ENCODE measurements at places on chromosomes 16 and 17.

GRCh38 chr16:86710602-86710950, 132.2 kb downstream of the FOXL1 start:
- no peak for DNase-seq

- no peak for DNase-seq
Observed at GRCh38 chr17:80187515-80187941, 17.7 kb downstream of the CARD14 start.

DNA sequence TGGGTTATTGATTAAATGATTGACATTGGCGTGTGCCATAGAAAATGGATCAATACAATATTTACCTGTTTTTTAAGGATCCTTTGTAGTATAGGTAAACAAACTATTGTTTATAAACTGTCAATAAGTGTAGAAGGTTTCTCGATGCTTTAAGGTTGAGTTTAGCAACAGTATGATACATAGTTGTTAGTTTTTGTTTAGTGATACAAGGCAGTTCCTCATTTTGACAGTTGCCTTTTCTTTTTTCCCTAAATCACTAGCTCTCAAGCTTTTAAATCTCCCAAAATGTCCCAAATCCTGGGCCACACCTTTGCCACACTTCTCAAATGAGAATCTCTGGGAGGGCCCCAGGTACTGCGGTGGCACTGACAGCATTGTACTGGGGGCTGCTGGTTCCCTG, 57.3 kb downstream of the EPN2 start:
- no peak for DNase-seq

- no peak for DNase-seq
Observed at GRCh38 chr17:45171338-45172231, 9.9 kb downstream of the HEXIM2 start.

DNA sequence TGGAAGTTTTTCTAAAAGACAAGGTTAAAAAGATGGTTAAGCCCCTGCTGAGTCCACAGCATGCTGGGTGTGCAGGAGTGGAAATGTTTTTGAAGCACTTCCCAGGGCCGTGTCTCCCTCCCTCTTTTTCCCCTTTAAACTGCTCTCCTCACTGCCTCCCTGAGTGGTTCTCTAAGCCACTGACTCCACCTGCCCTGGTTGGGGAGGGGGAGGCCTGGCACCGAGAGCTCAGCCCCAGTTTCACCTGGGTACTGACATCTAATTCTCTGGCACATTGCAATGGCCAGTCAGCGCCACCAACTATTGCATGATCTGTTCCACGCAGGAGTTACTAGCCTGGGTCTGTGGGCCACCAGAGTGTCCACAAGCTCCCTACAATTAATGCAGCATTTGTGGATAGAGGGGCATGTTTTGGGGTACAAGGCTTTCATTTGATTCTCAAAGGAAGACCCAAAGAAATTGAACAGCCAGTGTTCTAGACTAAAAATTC, 22.7 kb downstream of the MPP3 start:
- no peak for DNase-seq

- no peak for DNase-seq
Observed at GRCh38 chr17:74443516-74444296, 11.8 kb downstream of the GPRC5C start.

DNA sequence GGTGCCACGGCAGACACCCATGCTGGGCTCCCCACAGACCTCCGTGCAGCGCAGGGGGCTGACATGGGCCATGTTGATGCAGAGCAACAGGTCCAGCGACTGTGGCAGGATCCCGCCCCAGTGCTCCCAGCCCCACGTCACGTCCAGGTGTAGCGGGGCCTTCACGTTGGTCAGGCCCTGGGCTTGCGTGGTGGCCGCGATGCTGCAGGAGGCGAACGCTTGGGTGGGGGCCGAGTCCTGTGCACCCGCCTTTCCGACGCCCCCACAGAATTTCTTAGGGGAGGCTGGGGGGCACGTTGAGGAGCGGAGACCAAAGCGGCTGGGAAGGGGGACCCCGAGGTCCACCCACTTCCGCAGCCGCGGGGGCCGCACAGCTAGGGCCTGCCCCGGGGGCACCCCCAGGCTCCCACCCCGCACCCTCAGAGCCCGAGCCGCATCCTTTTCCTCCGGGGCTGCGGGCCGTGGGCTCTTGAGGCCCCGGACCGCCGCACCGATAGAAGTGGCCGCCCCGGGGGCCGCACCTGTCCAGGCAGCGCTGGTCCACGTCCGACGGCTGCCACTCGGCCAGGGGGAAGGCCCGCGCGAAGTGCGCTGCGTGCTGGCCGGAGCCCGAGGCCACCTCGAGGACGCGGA, 416 bp downstream of the METTL26 start:
- peak; percentile 65 for DNase-seq

GRCh38 chr17:76405967-76406647, 21.7 kb downstream of the SPHK1 start:
- peak; percentile 85 for DNase-seq

GRCh38 chr16:68406458-68407152, 41.7 kb downstream of the SMPD3 start:
- DNase-seq: no peak

GRCh38 chr16:19138601-19139000, 24.8 kb downstream of the ITPRIPL2 start:
- DNase-seq: no peak

- no peak for DNase-seq
Observed at GRCh38 chr16:50591800-50592771, 43.9 kb downstream of the NKD1 start.

GRCh38 chr17:43043307-43043706, 18.3 kb downstream of the RND2 start:
- no peak for DNase-seq

GRCh38 chr17:77054936-77055335, 85.8 kb upstream of the SEC14L1 start:
- no peak for DNase-seq

DNA sequence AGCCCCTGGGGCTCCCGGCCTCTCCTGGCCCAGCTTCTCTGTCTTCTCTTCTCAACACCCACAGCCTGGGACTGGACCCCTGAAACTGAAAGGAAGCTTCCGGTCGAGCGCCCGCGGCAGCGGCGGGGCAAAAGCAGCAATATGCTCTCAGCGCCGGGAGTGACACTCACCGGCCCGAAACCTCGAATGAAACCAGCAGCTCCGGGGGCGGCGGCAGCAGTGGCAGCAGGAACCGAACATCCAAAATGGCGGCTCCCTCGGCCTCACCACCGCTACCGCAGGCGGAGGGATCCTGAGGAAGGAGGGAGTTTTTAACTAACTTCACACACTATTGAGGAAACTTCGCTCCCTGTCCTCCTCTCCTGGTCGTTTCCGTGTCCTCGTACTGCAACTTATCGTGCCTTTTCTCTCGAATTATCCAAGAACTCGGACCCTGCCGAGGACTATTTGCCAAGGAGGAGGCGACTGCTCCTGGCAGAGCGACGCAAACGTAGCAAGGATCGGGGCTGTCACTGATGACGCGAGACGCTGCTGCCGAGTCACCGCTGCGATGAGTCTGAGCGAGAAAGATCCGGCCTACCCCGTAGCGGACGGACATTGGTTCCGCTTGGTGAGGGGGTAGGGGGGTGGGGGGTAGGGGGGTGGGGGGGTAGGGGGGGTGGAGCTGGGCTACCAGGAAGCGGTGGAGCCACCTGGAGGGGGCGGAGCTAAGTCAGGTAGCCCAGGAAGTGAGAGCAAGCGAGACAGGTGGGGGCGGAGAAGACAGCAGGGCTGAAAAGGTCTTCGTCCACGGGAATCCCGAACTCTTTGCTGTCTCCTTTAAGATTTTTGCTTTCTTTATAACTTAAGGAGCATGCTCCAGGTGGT, at the start of gene AP1G1:
TSS of gene AP1G1 (minus strand) at position 242 of the 867 bp plus-strand sequence. CDS start 19,355 bp downstream, outside the sequence.
- peak; percentile 98 for DNase-seq

DNA sequence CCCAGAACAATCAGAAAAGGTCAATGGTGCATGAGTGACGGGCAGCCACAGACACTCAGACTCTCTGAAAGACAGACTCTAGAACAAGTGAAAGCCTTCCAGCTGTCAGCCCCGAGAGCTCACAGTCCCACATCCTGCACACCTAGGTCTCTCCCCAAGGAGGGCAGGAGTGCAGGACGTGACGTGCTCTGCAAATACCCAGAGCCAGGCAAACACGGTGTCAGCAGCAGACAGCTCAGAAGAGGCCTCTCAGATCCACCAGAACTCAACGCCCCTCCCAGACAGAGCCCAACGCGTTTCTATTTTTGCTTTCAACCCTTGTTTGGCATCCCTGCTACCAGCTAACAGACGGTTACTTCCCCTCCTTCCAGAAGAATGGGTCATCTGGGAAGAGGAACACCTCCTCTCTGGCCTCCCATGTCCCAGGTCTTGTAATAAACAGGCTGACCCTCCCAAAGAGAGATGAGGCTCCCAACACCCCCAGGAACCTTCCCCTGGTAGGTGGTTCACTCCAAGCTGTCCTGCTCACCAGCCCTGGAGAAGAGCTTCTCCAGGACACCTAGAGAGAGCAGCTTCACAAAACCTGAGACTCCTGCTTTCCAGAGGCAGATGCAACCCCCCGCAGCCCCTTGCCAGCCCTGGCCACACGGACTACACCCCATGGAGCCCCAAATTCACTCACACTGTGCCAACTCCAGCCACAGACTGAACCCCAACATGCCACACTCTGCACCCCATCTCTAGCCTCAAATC, 7.6 kb downstream of the PITPNM3 start:
- DNase-seq: no peak

DNA sequence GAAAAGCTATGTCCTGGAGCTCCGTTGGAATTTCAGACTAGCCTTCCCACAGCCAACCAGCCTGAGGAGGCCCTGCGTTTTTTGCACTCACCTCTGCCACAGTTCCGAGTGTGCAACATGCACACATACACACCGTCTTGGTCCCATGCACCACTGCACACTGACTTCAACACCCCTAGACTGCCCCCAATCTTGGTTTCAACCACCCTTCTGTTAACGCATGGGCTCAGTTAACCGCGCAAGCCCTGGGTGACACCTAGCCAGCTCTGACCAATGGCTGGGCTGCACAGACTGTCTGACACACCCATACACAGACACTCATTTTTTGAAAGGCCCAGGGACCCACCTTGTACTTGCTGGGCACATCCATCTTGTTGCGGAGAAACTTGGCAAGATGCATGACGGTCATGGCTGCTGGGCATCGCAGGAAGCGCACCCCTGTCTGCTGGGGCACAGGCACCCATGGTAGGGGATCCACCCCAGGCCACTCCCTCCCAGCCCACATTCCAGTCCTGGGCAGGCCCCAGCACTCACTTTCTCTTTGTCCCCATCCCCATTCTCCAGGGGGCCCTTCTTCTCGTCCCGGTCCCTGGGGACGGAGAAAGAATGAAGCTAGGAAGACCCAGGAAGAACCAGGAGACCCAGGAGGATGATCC, 8.0 kb downstream of the CISD3 start:
- no peak for DNase-seq

DNA sequence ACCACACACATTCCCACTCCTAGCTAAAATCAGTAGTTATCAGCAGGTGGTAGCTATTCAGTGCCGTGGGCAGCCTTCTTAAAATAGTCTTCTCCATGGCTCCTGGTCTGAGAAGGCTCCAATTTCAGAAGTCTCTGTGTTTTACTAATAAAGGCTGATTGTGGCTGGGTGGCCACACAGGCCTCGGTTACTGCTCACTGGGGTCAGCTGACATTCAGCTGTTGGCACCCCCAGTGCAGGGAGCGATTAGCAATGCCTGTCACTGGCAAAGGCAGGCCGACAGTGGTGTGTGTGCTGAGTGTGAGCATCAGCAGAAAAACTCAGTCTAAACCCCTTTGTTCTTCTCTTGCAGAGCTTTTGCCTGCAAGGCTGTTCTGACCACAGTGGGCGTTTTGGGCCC, 16.6 kb upstream of the DBNDD1 start:
- DNase-seq: no peak

GRCh38 chr16:3189869-3190268, 1.9 kb downstream of the OR1F1 start:
- no peak for DNase-seq

DNA sequence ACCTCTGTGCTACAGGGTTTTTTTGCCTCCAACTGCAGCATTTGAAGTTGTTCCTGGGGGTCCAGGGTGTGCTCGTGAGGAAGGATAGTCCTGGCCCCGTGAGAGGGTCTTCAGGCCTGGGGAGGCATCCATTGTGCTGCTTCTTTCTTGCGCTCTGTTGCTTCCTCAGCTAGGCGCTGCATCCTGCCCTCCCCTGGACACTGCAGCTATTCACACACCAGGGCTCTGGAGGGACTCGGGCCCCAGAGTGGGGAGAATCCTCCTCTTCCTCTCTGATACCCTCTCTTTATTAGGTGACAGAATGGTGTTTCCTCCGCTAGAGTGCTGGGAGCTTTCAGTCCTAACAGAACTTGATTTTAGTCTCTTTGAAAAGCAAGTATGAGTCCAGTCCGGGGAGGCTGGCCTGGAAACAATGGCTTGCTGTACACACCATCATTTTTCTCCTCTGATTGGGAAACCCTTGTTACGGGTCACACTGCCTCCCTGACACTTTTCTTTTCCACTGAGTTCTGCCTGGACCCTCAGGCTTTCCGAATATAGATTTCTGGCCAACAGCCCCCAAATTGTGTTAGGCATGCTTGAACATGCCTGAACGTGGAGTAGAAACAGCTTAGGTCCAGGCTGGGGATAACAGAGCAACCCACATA, 81.4 kb upstream of the ELAC2 start:
- no peak for DNase-seq

DNA sequence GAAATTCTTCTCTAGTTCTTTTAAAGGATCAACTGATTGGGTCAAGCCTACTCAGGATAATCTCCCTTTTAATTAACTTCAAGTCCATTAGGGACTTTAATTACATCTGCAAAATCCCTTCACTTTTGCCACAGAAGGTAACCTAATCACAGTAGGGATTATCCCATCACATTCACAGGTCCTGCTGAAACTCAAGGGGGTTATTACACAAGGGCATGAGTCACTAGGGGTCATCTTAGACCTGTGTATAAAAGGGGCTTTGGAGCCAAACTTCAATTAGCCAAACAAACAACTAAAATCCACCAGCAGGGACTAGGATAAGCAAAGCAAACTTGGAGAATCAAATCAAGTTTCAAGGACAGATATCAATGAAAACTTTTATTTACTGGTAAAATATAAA, 19.4 kb downstream of the CIAPIN1 start:
- no peak for DNase-seq

- DNase-seq: no peak
Observed at GRCh38 chr16:1297018-1297696, 12.3 kb upstream of the UBE2I start.

- no peak for DNase-seq
Observed at GRCh38 chr16:47634126-47634525, 173.0 kb downstream of the PHKB start.

GRCh38 chr17:57555636-57556175, 189.4 kb downstream of the CCDC182 start:
- DNase-seq: no peak

DNA sequence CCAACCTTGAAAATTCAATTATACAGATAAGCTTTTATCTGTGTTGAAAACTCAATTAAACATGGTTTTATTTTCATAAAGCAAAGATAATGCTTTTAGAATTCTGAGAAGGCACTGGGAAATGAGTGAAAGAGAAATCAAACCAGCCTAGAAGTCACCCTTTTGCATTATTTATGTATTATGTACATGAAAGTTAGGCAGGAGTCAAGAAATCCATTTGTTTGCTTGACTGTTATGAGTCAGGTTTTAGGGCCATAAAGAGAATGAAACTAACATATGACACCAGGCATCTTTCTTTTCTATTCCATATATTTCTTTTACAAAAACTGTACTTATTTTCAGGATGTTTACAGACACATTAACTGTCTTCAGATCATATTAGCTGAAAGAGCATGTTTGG, 23.3 kb upstream of the CDH8 start:
- DNase-seq: no peak

Data from Karpas-422 (cell line).